ENCODE measurements at places on chromosomes 5 and 9.

- no peak for DNase-seq
These were observed 768.5 kb upstream of the ACO1 start for GRCh38 chr9:31615966-31616365.

GRCh38 chr5:158464383-158464782 lies 605.4 kb upstream of the CLINT1 start:
- no peak for DNase-seq

DNA sequence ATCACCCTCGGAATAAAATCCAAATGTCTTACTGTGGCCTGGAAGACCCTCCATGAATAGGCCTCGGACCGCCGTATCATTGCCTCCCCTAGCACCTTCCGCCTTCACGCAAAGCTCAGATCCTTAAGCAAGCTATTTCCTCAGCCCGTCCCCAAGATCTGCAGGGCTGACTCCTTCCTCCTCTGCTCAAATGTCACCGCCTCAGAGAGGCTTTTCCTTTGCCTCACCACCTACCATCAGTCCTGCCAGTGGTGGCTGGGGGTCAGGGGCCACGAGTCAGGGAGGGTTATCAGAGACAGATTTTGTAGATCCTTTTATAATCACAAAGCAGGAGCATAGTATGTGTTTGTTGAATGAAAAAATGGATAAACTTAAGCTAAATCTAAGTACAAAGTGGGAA lies 74.4 kb upstream of the KIF2A start:
- DNase-seq, result no peak

- no peak for DNase-seq
These were observed 314.7 kb upstream of the ADAMTSL1 start for GRCh38 chr9:18159254-18159653.

- no peak for DNase-seq
These were observed 374 bp downstream of the LCNL1 start for GRCh38 chr9:136983167-136983566.

DNA sequence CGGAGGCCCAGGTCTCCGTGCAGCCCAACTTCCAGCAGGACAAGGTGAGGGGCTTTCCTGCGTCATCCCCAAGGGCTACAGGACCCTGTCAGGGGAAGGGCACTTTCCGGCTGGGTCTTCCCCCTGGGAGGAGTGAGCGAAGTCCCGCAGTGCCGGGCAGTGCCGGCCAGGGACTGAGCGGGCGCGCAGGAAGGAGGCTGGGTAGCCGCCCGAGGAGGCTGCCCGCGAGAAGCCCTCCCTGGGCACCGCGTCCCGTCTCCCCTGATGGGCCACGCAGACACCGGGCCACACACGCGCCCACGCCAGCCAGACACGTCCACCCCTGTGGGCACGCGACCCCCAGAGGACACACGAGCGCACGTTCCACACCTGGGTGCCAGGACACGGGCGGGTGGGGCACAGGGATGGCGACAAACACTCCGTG lies 357 bp downstream of the PTGDS start:
- no peak for DNase-seq

GRCh38 chr5:179185941-179186411 lies 125.8 kb downstream of the ZNF354C start:
- no peak for DNase-seq

DNA sequence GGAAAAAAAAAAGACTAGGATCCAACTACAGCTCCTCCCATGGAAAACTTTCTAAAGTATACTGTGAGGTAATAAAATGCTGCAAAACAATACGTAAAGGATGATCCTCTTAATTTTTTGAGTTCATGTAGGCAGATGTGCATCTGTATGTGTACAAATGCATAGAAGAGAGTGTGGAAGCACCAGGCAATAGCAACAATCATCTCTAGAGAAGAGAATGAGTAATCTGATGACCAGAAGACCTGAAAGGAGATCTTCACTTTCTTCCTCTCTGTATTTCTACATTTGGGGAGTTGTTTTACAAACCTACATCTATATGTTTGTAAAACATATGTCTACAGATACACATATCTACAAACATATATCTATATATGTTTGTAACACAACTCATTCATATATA lies 29.3 kb upstream of the SPDL1 start:
- DNase-seq, result no peak
